ENCODE measurements at places on chromosomes 6 and 20.

DNA sequence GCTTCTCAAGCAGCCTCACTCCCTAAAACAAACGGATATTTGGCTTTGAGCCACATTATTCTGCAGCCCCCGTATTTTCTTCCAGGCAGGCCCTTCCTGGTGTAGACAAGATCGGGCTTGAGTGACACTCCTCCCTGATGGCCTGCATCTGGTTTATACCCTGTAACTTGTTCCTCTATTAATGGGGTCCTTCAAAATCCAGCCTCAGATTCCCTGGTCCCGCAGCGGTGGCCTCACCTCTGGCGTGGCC is 375 bp upstream of the TMEM14C start:
- no peak for DNase-seq

- DNase-seq, result no peak
These were observed 48.6 kb downstream of the PSMB1 start for GRCh38 chr6:170504479-170504878.

DNA sequence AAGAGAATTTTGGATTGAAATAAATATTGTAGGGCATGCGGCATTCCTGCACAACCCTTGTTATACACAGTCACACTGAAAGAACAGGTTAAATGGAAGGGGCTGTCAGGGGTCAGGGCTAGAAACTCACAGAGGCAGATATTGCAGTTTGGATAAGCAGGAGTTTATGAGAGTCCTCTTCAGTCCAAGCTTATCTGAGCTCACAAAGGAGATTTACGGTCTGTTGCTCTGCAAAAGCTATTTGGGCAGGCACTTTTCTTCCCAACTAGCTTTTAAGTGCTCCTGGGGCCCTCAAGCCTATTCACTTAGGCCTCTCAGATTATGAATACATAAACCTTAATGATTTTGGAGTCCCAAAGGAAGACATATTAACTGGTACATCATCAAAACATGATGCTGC is 156.2 kb downstream of the SOX4 start:
- no peak for DNase-seq

DNA sequence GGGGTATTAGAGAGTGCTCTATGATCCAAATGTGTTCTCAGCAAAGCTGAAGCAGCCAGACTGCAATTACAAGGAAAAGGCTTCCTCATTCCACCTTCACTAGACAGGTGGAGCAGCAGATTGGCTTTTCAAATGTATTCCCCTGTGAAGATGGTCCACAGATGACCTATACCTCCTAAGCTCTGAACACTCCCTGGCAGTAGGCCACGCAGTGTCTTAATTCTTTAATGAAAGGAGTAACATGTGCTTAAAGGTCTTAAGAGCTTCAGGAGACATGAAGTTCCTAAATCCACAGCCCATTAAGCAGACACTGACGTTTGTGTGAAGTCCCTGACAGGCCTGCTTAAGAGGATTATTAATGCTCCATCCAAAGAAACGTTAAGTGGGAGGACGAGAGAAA is 138.9 kb upstream of the NUP153 start:
- no peak for DNase-seq

DNA sequence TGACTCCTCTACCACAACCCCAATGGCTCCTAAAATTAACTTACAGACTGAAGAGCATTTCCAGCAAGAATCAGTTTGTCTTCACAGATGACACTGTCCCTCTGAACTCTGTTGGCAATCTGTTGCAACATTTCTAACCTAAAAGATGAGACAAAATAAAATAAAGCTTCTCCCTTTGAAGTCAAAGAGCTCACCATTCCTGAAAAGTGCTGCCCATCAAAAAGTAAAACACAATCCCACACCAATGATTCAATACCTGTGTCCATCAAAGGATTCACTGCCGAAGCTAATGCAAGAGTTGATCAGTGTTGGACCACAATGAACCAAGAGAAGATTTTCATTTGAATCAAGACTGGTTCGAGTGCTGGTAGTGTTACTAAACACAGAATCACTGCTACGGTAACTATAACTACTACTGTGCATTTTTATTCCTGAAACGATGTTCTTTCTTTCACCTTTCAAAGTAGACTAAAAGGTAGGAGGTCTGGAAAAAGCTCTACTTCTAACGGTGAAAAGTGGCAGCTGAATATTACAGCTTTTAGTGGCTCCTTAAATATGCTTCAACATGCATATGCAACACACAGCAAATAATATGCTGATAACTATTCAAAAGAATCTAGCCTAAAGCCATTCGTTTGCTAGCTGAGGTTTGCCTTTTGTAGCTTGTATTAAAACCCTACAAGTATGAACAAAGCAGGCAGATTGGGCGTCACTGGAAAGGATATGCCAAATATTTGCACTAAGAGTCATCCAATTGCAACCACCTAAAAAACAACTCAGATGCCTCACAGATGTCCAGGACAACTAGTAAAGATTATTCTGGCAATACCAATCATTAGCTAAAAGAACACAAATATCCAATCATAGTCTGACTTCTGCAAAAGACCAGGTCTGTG is at the start of gene DST:
Gene DST (minus strand): TSS at position 524 of the 896 bp plus-strand sequence.
- DNase-seq, result no peak

- no peak for DNase-seq
These were observed 413.9 kb upstream of the JARID2 start for GRCh38 chr6:14831937-14832336.

DNA sequence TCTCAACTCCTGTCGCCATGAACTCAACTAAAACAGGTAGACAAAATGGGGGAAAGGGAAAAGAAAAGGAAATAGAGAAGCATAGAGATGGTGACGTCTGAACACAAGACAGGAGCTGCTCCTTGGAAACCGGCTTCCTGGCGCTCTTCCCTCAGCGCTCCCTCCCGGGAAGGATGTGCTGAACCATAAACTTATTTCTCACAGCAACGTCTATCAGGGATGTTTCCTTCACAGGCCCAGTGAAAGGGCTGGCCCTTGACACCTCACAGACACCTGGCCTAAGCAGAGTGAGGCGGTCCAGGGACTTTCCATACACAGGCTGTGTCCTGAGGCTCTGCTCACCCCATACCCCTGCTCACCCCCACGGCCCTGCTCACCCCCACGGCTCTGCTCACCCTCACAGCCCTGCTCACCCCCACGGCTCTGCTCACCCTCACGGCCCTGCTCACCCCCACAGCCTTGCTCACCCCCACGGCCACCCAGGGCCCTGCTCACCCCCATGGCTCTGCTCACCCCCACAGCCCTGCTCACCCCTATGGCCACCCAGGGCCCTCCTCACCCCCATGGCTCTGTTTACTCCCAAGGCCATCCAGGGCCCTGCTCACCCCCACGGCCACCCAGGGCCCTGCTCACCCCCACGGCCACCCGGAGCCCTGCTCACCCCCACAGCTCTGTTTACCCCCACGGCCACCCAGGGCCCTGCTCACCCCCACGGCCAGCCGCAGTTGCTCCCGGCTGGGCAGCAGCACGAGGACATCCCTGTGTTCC is 653 bp downstream of the FRMD1 start:
- DNase-seq, result no peak

DNA sequence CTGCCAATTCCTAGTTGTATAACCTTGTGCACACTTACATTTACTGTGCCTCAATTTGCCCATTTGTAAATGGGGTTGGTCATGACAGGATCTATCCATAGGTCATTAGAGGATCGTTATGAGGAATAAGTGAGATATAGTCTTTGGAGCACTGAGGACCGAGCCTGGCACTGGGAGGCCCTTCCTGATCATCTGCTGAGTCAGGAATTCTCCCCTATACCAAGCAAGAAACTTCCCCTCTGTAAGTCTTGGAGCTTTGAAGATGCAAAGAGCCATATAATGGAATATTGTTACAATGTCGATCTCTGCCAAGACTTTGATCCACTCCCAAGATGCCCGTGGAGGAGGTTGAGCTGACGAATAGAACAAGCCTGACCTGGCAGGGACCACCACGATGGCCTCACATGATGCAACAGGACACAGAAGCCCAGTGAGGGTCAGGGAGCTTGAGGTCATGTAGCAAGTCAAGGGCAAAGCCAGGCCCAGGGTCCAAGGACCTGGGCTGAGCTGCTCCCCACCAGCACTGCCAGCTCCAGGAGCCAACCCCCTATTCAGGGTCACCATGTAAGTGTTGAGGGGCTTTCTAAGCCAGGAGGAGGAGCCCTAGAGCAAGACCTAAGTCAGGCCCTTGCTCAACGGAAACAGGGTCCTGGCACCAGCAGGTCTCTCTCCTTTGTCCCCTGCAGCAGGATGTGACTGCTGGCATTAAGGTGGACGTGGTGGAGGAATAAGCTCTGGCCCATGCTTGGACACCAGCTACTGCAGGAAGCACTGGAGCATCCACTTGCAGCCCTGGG is 16.7 kb downstream of the PDRG1 start:
- DNase-seq, result no peak

DNA sequence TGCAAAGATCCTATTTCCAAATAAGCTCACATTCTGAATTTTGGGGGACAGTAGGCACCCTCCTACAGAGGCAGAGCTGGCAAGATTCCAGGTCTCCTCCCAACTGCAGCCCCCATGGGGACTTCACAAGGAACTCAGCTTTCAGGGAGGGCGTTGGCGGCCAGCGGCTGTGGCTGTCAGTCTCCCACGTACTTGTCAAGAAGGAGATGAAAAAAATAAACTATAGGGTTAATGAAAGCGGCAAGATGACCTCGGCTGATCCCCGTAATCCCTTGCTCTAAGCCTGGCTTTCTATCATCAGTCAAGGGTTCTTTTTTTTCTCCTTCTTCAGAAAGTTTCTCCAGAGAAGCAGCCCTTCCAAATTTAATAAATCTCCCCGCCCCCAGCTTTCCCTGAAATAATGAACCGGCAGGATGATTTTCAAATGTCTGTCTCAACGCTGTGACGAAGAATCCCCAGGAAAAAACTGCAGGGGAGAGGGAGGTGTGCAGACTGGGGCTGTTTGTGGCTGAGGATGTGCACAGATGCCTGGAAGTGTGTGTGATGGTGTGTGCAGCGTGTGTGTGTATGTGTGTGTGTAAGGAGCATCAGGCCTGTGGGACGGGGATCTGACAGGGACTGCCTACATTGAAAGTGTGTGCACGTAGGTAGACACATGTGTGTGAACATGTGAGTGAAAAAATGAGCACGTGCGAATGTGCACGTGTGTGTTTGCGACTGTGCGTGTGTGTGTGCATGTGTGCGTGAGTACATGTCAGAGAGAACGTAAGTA is 78.7 kb downstream of the SLC2A10 start:
- no peak for DNase-seq

- DNase-seq, result no peak
These were observed 25.4 kb downstream of the FBXO9 start for GRCh38 chr6:53090576-53090975.

GRCh38 chr6:24145690-24146131 is 19.7 kb downstream of the NRSN1 start:
- DNase-seq, result no peak

GRCh38 chr20:57667388-57667787 is 42.4 kb downstream of the PMEPA1 start:
- DNase-seq, result no peak

- no peak for DNase-seq
These were observed 89.2 kb downstream of the SLC22A23 start for GRCh38 chr6:3367630-3368029.

DNA sequence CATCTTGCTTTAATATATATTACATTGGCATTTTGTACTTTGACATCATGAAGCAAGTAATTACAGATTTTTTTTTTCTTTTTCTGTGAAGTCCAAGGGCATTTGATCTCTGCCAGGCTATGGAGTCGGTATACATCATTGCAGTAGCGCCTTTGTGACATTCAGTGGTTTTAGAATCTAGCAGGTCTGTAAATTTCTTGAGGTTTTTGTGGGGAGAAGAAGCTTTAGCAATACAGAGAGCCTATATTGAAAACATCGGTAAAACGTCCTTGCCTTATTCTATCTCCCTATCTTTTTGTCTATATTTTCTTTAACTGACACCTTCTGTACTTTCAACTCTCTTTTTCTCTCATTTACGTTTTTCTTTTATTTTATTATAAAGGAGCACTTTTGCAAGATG is 47.2 kb downstream of the DUSP22 start:
- DNase-seq, result no peak

DNA sequence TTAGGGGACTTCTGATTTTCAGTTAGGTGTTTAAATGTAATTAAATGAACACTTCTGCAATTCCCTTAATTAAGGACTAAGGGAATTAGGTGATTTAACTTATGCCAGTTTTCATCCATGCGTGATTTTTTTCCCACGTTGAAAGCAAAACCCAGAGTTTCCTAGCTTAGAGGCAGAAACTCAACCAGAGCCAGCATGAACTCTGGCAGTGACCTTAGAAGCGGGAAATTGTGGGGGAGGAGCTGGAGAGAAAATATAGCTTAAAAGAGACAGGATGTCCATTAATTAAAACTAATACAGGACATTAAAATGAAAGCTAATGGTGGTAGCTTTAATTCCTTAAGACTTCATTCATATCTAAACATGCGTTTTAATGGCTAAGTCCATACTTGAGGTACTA is 41.6 kb downstream of the IYD start:
- DNase-seq, result no peak

- no peak for DNase-seq
These were observed 578.2 kb upstream of the NRSN1 start for GRCh38 chr6:23547851-23548250.

DNA sequence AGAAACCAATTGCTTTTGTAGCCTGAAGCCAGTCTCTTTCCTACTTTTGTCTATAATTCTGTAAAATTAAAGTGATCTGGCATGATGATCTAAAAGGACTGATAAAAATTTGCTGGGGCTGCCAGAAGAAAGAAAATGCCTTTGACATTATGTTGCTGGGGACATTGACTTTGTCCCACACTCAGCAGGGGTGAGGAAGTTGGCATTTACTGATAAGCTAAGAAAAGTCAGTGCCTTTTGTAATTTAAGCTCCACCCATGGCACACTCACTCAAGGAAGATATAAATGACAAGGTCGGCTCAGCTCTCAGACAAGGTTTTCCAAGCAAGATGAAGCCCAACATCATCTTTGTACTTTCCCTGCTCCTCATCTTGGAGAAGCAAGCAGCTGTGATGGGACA is at the start of gene SEMG1:
Gene SEMG1 (plus strand): TSS at position 309 of the 400 bp plus-strand sequence. CDS start 21 bp downstream, at position 330.
- no peak for DNase-seq

- no peak for DNase-seq
These were observed 255.1 kb downstream of the CDH26 start for GRCh38 chr20:60213126-60213893.

- no peak for DNase-seq
These were observed 39.2 kb downstream of the FRMD1 start for GRCh38 chr6:168039849-168040248.

- DNase-seq, result no peak
These were observed 392.7 kb upstream of the ID4 start for GRCh38 chr6:19444481-19444880.

GRCh38 chr6:100103194-100103593 is 109.2 kb upstream of the MCHR2 start:
- no peak for DNase-seq

GRCh38 chr6:783966-784735 is 91.2 kb upstream of the EXOC2 start:
- DNase-seq, result no peak

GRCh38 chr6:14015964-14016363 is 91.2 kb downstream of the RNF182 start:
- no peak for DNase-seq

GRCh38 chr6:142387997-142388815 is 86.4 kb downstream of the ADGRG6 start:
- no peak for DNase-seq

DNA sequence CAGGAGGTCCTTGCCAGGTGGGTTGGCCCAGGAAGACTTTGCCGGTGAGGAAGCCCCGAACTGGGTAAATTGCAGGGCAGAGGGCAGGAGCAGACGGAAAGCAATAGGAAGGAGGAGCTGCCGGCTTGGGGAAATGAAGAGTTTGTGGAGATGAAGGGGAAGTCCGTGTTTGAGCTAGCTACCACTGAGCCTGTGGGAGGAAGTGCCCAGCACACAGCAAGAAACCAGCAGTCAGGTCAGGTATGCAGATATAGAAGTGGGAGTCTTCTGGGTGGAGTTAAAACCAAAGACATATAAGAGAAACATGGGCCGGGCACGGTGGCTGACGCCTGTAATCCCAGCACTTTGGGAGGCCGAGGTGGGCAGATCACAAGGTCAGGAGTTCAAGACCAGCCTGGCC is 34.7 kb downstream of the CD24 start:
- DNase-seq, result no peak
